ENCODE measurements at places on chromosomes 1 and 21. TPM values are rescaled to one million over a fixed set of nuclear protein-coding genes. Genes with fewer than 3 reads are reported as not detected.

- H3K4me3 ChIP-seq: no peak overlapping the region
- H3K27me3 ChIP-seq: no peaks in the 10 kb centered on the region
- H3K36me3 ChIP-seq: peaks cover 5% of the 10 kb centered on the region
- H3K27ac ChIP-seq: no peak overlapping the region
Observed at GRCh38 chr1:119680193-119680592, 31.5 kb upstream of the PHGDH start.

Gene GPX7
- total RNA-seq: not detected

- H3K4me1 ChIP-seq: no peaks in the 10 kb centered on the region
- H3K27ac ChIP-seq: no peak overlapping the region
- no peak for DNase-seq
- H3K36me3 ChIP-seq: no peaks in the 10 kb centered on the region
- H3K4me3 ChIP-seq: no peak overlapping the region
Observed at GRCh38 chr1:53728702-53729455, 10.1 kb downstream of the GLIS1 start.

GRCh38 chr1:20731057-20731991, 1.2 kb downstream of the SH2D5 start:
- H3K27me3 ChIP-seq: peaks cover 27% of the 10 kb centered on the region
- no peak overlapping the region for H3K27ac ChIP-seq
- H3K4me1 ChIP-seq: peaks cover 6% of the 10 kb centered on the region
- H3K4me3 ChIP-seq: peak overlapping the region; percentile 88
- DNase-seq: no peak

Gene RIPK4
- 30.3 TPM for total RNA-seq

DNA sequence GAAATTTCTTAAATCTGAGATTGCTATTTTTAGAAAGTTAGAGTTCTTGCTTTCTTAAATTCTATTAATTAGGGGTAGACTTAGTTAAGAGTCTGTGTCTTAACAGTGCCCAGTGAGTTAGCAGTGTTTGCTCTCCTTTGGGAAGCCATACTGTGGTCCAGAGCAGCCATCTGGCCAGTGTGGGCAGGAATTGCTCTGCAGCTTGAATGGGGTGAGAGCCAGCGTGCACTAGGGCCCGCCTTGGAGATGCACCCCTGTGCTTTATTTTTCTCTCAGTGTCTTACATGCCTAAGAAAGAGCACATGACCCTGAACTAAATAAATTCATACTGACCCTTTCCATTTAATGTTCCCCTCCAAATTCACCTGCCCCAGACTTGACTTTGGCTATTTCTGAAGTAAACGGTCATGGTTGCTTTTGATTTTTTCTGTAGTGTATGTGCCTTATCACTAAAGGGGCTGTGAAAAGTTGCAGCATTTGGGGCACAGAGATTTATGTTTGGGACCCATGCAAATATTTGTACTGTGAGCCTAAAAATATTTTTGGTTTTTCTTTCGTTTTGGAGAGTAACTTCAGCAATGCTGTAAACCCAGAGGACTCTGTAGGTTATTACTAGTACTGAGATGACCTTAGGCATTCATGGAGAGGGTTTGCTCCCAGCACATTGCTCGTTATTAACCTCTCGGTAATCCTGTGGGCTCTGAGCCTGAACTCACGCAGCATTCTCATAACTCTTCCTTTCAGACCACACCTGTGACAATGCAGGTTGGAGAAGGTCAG, 21.3 kb upstream of the KCNQ4 start:
- H3K36me3 ChIP-seq: peaks cover 45% of the 10 kb centered on the region
- H3K27me3 ChIP-seq: no peaks in the 10 kb centered on the region
- no peaks in the 10 kb centered on the region for H3K4me1 ChIP-seq
- no peak overlapping the region for H3K4me3 ChIP-seq

GRCh38 chr1:12134716-12135115, 32.1 kb upstream of the TNFRSF1B start:
- H3K27me3 ChIP-seq: no peaks in the 10 kb centered on the region
- DNase-seq: no peak
- no peak overlapping the region for H3K4me3 ChIP-seq
- no peaks in the 10 kb centered on the region for H3K4me1 ChIP-seq
- no peak overlapping the region for H3K27ac ChIP-seq

- peak overlapping the region; percentile 89 for H3K4me3 ChIP-seq
- no peak for DNase-seq
- H3K4me1 ChIP-seq: peaks cover 14% of the 10 kb centered on the region
Observed at GRCh38 chr1:84479998-84480397, 932 bp downstream of the RPF1 start.

- no peak overlapping the region for H3K27ac ChIP-seq
- peak; percentile 74 for DNase-seq
- no peaks in the 10 kb centered on the region for H3K27me3 ChIP-seq
Observed at GRCh38 chr1:32215629-32216480, 6.3 kb downstream of the TMEM234 start.

Gene TNFSF4
- total RNA-seq: 0.31 TPM

Gene ZMYM1
- 33.4 TPM for total RNA-seq
